A549 treated with dexamethasone at 1 μM for 4 hours (cell line): ENCODE measurements at places on chromosomes 16 and 17. TPM values are rescaled to one million over a fixed set of nuclear protein-coding genes. Genes with fewer than 3 reads are reported as not detected.

Gene RUNDC3A
- 0.39 to 1.1 TPM (median 0.81 TPM) in 5 replicates for total RNA-seq

Gene CD300E
- total RNA-seq, result not detected in 5 replicates

Gene CCL1
- not detected in 5 replicates for total RNA-seq

Gene FBXL16
- total RNA-seq, result 8.5 to 16.2 TPM (median 15.7 TPM) in 5 replicates

Gene TAC4
- not detected in 5 replicates for total RNA-seq

Gene MYH2
- total RNA-seq, result not detected in 5 replicates

Gene VASN
- total RNA-seq, result 3.6 to 6.2 TPM (median 5.6 TPM) in 5 replicates

Gene SHISA6
- total RNA-seq, result not detected in 5 replicates
